ENCODE measurements at places on chromosomes 1 and 21. TPM values are rescaled to one million over a fixed set of nuclear protein-coding genes. Genes with fewer than 3 reads are reported as not detected.

GRCh38 chr1:25615563-25616094 lies 962 bp upstream of the MAN1C1 start:
- H3K36me3 ChIP-seq, result no peaks in the 10 kb centered on the region
- peaks cover 11% of the 10 kb centered on the region for H3K27me3 ChIP-seq
- DNase-seq, result no peak
- H3K4me1 ChIP-seq, result peaks cover 53% of the 10 kb centered on the region
- peak overlapping the region; percentile 85 for H3K27ac ChIP-seq

DNA sequence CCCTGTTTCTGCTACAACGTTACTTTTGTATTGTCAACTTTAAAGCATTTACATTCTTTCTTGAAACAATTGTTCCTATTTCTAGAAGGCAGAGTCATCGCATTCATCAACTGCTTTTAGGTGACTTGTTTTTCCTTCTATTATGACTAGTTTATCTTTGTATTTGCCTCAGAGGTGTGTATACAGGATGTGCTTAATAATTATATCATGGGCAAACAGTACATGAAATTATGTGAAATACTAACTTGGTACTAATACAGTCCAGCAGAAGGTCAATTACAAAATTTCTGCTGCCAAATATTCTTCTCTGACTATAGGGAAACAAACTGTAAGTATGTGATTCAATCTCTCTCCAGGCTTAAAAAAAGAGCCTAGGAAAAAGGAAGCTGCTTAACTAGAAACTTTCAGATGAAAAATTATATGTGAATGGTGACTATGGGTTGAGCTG lies 101.6 kb downstream of the C4BPA start:
- no peaks in the 10 kb centered on the region for H3K36me3 ChIP-seq
- DNase-seq, result no peak
- H3K4me3 ChIP-seq, result no peak overlapping the region
- no peak overlapping the region for H3K27ac ChIP-seq
- H3K4me1 ChIP-seq, result no peaks in the 10 kb centered on the region
- H3K27me3 ChIP-seq, result peaks cover 8% of the 10 kb centered on the region

DNA sequence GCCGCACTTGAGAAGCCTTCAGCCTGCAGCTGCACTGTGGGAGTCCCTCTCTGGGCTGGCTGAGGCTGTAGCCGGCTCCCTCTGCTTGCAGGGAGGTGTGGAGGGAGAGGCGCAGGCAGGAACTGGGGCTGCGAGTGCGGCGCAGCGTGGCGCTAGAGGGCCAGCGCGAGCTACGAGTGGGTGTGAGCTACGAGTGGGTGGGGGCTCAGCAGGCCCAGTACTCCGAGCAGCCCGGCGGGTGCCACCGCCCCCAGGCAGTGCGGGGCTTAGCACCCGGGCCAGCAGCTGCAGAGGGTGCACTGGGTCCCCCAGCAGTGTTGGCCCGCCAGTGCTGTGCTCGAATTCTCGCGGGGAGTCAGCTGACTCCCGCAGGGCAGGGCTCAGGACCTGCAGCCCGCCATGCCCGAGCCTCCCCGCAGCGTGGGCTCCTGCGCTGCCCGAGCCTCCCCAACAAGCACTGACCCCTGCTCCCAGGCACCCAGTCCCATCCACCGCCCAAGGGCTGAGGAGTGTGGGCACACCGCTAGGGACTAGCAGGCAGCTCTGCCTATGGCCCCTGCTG lies 1620.1 kb downstream of the BRINP3 start:
- no peaks in the 10 kb centered on the region for H3K4me1 ChIP-seq
- H3K4me3 ChIP-seq, result no peak overlapping the region
- no peaks in the 10 kb centered on the region for H3K36me3 ChIP-seq
- H3K27ac ChIP-seq, result no peak overlapping the region
- DNase-seq, result no peak

- no peaks in the 10 kb centered on the region for H3K36me3 ChIP-seq
- DNase-seq, result no peak
- peak overlapping the region; percentile 28 for H3K4me3 ChIP-seq
- H3K4me1 ChIP-seq, result peaks cover 38% of the 10 kb centered on the region
- no peak overlapping the region for H3K27ac ChIP-seq
- peaks cover 11% of the 10 kb centered on the region for H3K27me3 ChIP-seq
Observed at GRCh38 chr1:9542430-9542829, 3.2 kb downstream of the SLC25A33 start.

The NPHS2 gene
- polyA plus RNA-seq, result not detected

DNA sequence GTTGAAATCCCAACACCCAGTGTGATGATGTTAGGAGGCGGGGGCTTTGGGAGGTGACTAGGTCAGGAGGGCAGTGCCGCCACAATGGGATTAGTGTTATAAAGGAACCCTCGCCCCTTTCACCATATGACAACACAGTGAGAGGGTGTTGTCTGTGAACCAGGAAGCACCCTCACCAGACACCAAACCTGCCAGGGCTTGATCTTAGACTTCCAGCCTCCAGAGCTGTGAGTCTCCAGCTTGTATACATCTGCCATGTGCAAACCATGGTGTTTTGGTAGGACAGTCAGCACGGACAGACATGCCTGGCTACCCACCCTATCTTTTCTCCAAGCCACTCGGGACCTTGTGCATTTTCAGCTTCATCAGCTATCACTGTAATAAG lies 4.0 kb downstream of the TRIM11 start:
- H3K27ac ChIP-seq, result peak overlapping the region; percentile 79
- H3K27me3 ChIP-seq, result peaks cover 10% of the 10 kb centered on the region
- no peak for DNase-seq
- no peak overlapping the region for H3K4me3 ChIP-seq
- no peaks in the 10 kb centered on the region for H3K36me3 ChIP-seq
- peaks cover 66% of the 10 kb centered on the region for H3K4me1 ChIP-seq

The RORC gene
- 1.6 TPM for polyA plus RNA-seq

GRCh38 chr1:108644984-108645383 lies 15.9 kb downstream of the HENMT1 start:
- peaks cover 10% of the 10 kb centered on the region for H3K27me3 ChIP-seq
- peak; percentile 75 for DNase-seq
- peak overlapping the region; percentile 84 for H3K4me3 ChIP-seq
- peak overlapping the region; percentile 98 for H3K27ac ChIP-seq
- peaks cover 22% of the 10 kb centered on the region for H3K36me3 ChIP-seq

The PSRC1 gene
- polyA plus RNA-seq, result 0.87 TPM

The FMO1 gene
- not detected for polyA plus RNA-seq

DNA sequence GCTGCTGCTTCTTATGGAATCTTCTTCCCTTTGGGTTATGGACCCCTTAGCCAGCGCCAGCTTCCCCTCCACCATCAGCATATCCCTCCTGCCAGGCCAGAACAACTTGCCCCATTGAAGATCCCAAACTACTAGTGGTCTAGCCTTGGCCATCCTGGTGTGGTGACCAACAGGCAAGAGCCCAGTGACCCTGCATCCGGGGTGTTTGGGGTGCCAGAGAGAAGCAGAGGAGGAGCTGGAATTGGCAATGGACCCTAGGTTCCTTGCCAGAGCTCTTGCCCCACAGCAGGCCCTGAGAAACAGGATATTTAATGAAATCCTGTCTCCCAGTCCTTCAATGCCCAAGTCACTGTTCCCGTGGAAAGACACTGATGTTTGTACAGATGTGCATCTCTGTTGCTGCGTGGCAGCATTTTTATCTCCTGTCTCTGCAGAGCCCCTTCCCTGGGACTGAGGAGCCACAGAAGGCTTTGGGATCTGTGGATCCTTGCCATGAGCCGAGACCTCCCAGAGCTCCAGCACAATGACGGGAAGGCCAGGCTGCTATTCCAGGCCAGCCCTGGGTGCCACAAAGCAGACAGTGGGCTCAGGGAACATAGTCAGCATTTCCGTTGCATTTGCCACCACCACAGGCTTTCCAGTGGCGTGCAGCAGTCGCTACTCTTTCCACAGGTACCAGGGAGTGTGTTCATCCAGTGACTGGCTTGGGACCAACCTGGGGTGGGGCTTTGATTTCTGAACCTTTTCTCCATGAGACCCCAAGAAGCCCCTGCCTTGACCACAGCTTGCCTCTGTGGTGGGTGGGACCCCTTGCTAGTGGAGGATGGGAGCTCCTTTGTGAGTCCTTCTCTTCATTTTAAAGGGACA lies 21.6 kb downstream of the NAV1 start:
- no peaks in the 10 kb centered on the region for H3K27me3 ChIP-seq
- H3K4me3 ChIP-seq, result no peak overlapping the region
- H3K27ac ChIP-seq, result no peak overlapping the region
- H3K4me1 ChIP-seq, result peaks cover 8% of the 10 kb centered on the region
- no peaks in the 10 kb centered on the region for H3K36me3 ChIP-seq

DNA sequence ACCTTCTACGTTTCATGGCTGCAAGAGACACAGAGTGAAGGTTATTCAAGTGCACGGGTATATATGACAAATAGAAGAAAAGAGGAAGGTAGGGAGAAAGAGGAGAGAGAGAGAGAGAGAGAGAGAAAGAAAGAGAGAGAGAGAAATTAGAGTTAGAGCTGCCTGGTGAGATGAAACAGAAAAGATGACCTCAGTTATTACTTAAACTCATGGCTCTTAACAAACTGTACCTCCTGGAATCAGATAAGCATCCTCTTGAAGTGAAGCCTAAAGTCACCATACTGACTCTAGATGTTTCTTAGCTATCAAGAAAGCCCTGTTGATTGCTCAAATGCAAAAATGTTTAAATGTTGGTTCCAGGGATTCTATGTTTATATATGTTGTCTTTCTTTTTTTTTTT lies 597.7 kb upstream of the ZP4 start:
- DNase-seq, result no peak
- H3K27ac ChIP-seq, result no peak overlapping the region
- no peaks in the 10 kb centered on the region for H3K36me3 ChIP-seq
- H3K27me3 ChIP-seq, result no peaks in the 10 kb centered on the region
- H3K4me1 ChIP-seq, result no peaks in the 10 kb centered on the region
- H3K4me3 ChIP-seq, result no peak overlapping the region

- H3K27me3 ChIP-seq, result peaks cover 13% of the 10 kb centered on the region
- peak within 1 kb of the TSS; percentile 97 for H3K4me3 ChIP-seq
- H3K36me3 ChIP-seq, result no peaks in the 10 kb centered on the region
- DNase-seq, result peak; percentile 84
Observed at GRCh38 chr1:243850202-243850451, at the start of gene AKT3. AKT3 (minus strand) TSS chr1:243850243; CDS start chr1:243843170, 7,073 bp downstream.

The GJA4 gene
- not detected for polyA plus RNA-seq

The LPAR3 gene
- polyA plus RNA-seq, result 0.30 TPM

GRCh38 chr1:180031664-180032063 lies 77.1 kb downstream of the CEP350 start:
- no peaks in the 10 kb centered on the region for H3K27me3 ChIP-seq
- H3K4me3 ChIP-seq, result no peak overlapping the region
- DNase-seq, result no peak
- H3K4me1 ChIP-seq, result no peaks in the 10 kb centered on the region
- H3K36me3 ChIP-seq, result peaks cover 27% of the 10 kb centered on the region

GRCh38 chr1:114310695-114311271 lies 157.1 kb upstream of the SYT6 start:
- no peak overlapping the region for H3K4me3 ChIP-seq
- H3K36me3 ChIP-seq, result peaks cover 10% of the 10 kb centered on the region
- H3K27ac ChIP-seq, result peak overlapping the region; percentile 17
- H3K4me1 ChIP-seq, result peaks cover 31% of the 10 kb centered on the region
- peaks cover 3% of the 10 kb centered on the region for H3K27me3 ChIP-seq

DNA sequence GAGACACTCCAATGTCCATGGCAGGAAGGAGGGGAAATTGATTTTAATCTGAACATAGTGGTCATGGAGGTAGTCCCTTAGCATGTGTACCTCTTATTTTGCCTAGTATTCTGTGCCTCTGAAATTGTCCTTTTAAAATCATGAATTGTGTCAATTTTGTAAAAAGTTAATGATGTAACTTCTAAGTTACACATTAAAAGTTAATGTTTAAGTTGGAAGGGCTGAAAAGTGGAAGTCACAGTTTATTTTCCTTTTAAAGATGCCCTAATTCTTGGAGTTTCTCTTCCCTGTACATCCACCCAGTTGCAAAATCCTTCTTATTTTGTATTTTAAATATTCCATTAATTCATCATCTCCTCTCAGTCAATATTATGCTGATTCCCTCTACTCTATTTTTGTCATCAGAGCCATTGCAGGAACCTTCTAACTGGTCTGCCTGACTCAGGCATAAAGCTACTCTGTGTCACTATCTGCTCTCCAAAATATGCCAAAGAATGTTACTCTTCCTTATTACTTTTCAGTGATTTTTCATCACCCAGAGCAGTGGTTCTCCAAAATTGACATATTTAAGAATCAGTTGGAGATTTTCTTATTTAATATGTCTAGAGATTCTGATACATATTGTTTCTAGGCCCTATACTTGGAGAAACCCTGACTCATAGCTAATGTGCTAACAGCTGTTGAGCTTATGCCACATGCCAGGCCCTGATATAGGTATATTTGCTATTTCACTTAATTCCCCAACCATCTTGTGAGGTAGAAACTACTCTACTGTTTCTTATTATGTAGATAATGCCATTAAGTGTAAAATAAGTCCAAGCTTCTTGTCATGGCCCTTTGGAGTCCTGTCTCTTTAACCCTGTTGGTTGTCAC lies 5.1 kb downstream of the HOOK1 start:
- H3K36me3 ChIP-seq, result peaks cover 4% of the 10 kb centered on the region
- H3K4me3 ChIP-seq, result no peak overlapping the region
- H3K27ac ChIP-seq, result no peak overlapping the region
- no peaks in the 10 kb centered on the region for H3K4me1 ChIP-seq

The PTPN22 gene
- 83.6 TPM for polyA plus RNA-seq

The TMOD4 gene
- not detected for polyA plus RNA-seq

The ABCD3 gene
- 28.7 TPM for polyA plus RNA-seq

- DNase-seq, result no peak
- H3K36me3 ChIP-seq, result no peaks in the 10 kb centered on the region
- peaks cover 7% of the 10 kb centered on the region for H3K27me3 ChIP-seq
- no peak overlapping the region for H3K27ac ChIP-seq
Observed at GRCh38 chr1:56099766-56100265, 479.5 kb downstream of the PLPP3 start.

The PLEKHA6 gene
- not detected for polyA plus RNA-seq

DNA sequence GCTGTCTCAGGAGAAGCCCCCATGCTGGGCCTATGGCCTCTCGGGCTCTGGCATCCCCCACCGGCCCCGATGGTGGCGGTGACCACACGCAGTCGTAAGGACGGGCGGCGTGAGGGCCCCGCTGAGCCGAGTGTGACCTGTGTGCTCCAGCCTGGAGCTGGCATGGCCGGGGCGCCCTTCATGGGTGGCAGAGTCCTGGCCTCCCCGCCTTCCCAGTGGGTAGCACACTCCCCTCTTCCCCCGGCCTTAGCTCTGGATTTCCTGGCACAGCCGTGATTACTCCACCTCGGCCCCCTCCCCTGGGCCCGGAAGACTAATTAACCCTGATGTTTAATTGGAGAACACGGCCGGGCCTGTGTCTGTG lies 44.6 kb downstream of the SLX9 start:
- H3K4me1 ChIP-seq, result no peaks in the 10 kb centered on the region
- H3K4me3 ChIP-seq, result no peak overlapping the region
- H3K36me3 ChIP-seq, result no peaks in the 10 kb centered on the region
- H3K27ac ChIP-seq, result no peak overlapping the region
- H3K27me3 ChIP-seq, result no peaks in the 10 kb centered on the region
- DNase-seq, result no peak

The ERO1B gene
- polyA plus RNA-seq, result 2.0 TPM

Data from immature natural killer cell (primary cell).